IPS-NIHi11 (cell line): ENCODE measurements at places on chromosomes 5 and 9.

- DNase-seq: no peak
These were observed 7.6 kb downstream of the NAIF1 start for GRCh38 chr9:128059365-128059983.

DNA sequence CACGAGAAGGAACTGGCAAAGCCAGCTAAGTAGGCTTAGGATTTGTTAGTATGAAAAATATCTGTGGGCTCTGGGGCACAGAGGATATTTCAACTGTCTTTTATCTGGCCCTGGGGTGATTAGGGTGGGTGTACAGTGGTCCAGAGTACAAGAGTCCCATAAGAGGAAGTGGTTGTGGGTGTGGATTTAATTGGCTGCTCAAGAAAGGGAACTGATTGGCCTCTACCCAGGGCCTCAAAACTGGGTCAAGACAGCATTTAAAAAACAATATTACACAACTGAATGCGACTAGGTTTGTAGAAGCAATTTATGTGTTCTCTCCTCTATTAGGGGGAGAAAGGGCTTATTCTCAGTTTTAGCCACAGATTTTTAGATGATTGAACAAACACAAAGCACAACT is 1353.4 kb upstream of the WWC1 start:
- no peak for DNase-seq

GRCh38 chr9:122036988-122037387 is 56.1 kb downstream of the TTLL11 start:
- DNase-seq: no peak

DNA sequence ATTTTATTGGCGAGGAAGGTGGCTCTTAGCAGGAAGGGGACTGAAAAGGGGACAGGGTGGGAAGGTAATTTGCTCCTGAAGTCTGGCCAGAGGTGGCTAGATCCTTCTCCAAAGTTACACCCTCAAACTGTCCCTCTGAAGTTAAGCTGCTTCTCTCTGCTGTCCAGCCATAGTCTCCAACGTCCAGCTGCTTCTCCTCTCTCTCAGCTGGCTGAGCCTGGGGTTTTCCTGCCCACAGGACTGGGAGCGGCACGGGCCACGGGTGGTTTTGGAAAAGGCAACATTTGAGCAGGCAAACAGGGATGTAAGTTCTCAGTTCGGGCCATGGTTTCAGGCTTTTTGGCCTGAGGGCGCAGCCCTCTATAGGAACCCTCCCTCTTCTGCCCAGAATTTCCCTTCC is 128.3 kb downstream of the YIPF5 start:
- no peak for DNase-seq

DNA sequence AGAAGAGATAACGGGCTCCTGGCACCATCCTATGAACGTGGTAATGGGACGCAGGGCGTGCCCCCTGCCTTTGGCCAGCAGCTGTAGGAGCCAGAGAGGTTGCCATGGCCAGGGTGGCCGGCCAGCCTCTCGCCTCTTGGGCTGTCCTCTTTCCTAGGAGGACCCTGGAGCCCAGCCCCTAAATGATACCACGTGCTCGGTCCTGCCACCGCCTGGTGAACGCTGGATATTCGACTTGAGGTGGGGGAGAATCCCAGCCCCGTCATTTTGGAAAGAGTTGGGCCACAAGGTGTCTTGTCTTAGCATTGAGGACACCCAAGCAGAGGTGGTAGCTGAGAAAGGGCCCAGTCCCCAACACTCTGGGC is 391 bp upstream of the NRG2 start:
- DNase-seq: peak; percentile 74

- no peak for DNase-seq
These were observed 81.3 kb upstream of the IRX4 start for GRCh38 chr5:1963941-1964451.

DNA sequence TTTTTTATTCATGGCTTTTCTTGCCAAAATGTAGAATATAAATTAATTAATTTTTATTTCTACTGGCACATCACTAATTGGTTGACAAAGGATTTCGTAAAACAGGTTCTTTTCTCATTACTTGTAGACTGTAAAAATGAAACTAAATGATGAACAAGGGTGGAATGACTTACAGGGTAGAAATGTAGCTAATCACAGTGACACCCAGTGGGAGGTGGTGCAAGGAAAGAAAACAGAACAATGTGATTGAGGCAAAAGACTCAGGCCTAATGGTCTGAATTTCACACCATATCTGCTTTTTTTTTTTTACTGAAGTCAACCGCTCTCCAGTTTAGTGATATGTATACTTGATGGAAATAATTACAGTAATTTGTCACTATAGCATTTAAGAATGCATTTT is 28.9 kb downstream of the GABRG2 start:
- no peak for DNase-seq

DNA sequence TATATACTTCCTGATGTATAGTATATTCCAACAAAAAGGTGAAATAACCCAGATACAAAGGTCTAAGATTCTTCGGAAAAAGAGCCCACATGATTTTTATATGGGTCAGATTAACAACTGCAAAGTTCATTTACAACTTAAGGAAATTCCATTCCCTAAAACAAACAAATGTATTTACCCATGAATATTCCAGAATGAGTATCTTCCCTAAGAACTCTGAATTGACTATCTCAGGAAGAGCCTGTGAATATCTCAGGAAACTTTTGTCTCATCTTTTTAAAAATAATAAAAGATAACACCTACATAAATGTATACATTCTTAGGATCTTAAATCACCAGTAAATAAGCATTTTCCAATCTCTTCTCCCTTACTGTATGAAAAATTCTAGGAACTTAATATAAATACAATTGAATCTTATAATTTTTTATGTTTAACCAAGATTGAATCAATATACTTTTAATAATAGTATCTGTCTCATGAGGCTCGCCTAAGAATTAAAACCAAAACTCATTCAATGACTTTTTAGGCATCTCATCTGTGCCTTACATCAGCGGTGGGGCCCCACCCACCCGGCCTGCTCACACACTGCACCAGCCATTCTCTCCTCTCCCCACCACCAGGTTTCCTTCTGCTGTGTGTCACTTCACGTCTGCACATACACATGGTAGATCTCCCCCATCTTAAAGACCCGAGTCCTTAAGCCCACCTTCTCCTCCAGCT is 78.1 kb downstream of the RAPGEF1 start:
- no peak for DNase-seq

DNA sequence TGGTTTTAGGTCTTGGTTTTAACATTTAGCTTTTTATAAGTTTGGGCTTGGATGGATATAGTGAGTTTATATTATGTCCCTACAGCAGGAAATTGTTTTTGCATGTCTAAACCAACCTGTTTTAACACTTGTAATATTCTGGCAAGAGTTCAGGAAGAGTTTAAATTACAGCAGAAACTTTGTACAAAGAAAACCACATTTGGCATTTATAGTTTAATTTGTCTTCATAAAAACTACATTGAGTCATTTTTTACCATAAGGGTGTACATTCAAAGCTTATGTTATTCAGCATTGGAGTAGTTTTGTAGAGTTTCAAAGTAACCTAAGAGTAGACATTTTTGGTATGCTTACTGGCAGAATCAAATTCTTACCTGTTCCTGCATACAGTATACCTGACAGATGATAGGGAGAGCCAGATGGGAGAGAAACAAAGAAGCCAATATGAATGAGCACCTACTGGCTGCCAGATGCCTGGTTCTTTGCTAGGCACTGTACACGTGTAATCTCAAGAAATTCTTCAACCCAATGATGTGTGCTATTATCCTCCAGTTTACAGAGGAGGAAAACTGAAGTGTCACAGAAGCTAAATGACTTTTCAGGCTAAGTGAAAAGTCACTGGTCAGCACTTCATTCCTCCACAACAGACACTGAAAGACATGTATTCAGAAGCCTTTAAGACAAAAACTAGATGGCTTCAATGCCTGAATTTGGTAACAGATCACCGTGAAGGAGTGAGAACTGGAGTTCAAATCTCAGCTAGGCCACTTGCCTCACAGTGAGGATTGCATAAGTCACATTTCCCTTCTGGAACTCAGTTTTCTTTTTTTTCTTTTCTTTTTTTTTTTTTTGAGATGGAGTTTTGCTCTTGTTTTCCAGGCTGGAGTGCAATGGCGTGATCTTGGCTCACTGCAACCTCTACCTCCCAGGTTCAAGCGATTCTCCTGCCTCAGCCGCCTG is 25.9 kb upstream of the ECM2 start:
- DNase-seq: no peak

DNA sequence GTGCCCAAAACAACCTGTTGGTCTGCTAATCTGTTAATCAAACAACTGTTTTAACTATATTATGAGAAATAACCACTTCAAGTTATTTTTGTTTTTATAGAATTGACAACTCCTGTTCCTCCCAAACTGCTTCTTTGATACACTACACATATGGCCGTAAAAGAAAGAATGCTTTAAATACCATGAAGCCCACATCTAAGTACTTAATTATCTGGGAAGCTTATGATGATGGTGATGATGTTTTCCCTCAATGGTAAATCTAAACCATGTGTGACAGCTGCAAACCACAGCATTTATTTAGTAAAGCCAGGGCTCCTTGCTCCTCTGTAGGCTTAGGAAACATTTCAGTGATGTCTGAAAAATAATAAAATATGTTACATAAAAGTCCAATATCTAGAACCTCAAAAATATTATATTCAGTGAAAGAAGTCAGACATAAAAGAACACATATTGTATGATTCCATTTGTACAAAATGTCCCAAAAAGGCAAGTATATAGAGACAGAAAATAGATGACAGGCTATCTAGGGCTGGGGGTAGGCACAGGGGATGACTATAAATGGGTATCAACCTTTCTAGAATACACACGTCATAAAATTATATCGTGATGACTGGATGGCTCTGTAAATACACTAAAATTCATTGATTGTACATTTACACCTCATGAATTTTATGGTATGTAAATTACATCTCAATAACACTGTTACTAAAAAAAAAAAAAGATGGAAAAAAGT is 154.1 kb downstream of the EFNA5 start:
- DNase-seq: no peak

- DNase-seq: no peak
These were observed 48.6 kb downstream of the FAM240B start for GRCh38 chr9:38671372-38671731.

- no peak for DNase-seq
These were observed 403.5 kb upstream of the ST8SIA4 start for GRCh38 chr5:101306391-101307137.

DNA sequence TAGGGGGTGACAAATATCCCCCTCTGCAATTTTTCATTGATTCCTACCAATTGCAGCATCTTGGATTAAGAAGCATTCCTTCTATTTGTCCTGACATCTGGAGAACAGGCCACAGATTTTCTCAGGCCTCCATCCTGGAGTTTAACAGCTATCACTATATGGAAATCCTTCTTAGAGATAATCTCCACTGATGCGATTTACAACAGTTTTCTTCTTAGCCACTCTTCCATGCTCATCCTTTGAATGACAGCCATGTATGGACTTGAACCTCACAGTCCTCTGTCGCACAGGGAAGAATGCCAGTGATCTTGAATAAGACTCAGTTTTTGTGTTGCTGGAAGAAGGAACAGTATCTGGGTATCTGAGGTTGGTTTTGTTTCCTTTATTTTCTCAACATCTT is 73.2 kb downstream of the PGM5 start:
- DNase-seq: no peak

DNA sequence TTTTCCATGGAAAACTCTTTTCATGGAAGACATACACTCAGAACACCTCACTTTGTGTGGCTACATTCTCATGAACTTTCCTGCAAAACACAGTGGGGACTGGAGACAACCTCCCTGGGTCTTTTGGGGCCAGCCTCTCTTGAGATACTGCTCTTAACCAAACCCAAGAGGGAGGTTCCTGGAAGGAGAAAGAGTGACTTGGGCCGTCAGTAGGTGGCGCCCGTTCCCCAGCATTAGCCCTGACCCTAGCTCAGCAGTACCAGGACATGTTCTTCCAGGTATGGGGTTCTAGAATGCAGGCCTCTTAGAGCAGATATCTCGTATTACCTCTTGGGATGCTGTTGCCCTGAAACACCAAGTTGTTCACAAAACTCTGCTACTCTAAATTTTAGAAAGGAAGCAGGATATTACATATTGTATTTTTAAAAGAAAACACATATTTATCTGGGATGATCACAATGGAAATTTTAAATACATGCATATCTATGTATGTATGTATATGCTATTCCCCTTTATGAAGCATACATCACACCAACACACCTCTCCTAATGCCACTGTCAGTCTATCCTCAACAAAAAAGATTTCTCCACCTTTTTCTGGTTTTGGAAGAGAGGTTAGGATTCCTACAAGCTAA is 15.8 kb upstream of the GLIS3 start:
- DNase-seq: peak; percentile 77

GRCh38 chr5:176901260-176902101 is 2.3 kb upstream of the HK3 start:
- no peak for DNase-seq

GRCh38 chr5:67373518-67373917 is 176.9 kb upstream of the CD180 start:
- DNase-seq: no peak

- no peak for DNase-seq
These were observed 296.8 kb upstream of the ANKH start for GRCh38 chr5:15168358-15168757.

DNA sequence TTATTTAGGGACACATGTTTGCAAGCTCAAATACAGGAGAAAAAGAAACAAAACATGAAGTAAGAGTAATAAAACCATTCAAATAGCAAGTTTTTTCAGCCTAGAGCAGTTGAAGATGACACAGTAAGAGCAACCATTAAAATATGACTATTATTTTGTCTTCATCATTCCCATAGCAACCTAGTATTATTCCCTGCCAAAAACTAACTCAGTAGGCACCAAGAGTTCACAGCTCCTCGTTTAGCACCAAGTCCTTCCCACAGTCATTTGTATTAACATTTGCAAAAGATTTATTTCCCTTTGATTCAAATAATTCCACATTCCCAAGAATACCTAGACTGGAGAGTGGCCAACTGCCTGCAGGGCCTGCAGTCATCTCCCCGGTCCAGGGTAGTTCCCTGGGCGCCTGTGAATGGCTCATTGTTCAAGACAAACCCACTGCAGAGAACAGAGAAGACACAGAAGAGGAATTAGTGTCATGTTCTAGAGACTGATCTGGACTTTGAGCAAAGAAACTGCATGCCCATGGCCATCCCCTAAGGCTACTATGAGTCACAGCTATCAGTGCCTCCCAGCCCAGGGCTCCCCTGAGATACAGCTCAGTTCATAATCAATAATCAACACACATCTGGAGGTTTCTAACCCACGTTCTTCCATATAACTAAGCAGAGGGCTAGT is 139.1 kb upstream of the MAP3K1 start:
- DNase-seq: no peak

- no peak for DNase-seq
These were observed 13.2 kb downstream of the SEMA4D start for GRCh38 chr9:89484475-89485404.

- DNase-seq: no peak
These were observed 41.0 kb downstream of the PCDHGC5 start for GRCh38 chr5:141529873-141530272.

DNA sequence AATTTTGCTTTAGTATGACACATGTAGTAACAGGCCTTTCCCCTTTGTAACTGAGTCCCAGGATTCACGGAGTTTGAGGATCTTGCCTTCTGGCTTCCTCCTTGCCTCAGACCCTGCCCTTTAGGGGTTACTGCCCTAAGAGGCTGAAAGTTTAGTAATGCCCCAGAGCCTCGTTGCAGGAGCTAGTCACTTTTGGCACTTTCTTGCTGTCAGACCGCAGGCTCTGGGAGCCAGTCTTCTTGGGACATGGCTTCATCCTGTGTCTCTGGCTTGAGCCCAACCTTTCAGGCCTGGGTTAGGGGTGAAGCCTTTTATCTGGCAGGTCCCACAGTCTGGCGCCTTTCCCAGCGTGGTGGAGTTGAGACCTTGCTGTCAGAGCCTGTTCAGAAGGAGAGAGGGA is 185.6 kb upstream of the DMRT1 start:
- DNase-seq: no peak
